ENCODE measurements at places on chromosomes 2 and 18.

DNA sequence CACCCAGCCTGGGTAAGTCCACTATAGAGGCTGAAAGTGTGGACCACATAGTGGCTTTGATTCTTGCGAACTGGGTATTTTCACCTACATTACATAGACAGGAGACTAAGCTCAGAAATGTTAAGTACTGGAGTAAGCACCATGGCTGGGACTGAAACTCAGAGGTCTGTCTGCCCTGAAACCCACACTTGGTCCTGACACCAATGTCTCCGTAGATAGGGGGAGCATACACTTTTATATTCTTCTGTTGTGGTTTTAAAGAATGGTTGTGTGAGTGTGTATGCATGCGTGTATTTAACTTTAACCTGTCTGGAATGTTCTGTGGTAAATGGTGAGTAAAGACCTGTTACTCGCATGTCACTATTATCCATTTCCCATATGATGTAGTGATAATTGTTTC is 10.3 kb upstream of the NPPC start:
- no peak for DNase-seq

DNA sequence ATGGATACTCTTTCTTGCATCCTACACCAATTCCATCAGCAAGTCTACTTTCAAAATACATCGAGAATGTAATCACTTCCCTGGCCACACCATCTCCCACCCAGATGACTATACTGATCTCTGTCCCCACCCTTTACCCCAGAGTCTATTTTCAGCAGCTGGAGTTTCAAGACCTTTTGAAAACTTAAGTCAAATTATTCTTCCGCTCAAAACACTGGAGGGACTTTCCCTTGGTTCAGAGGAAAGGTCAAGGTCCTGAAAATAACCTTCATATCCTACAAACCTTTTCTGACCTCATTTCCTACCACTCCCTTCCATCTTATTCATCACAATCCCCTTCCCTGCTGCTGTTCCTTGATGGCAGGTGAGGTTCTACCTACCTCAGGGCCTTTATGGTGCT is 58.8 kb upstream of the LYPD6 start:
- DNase-seq = no peak

DNA sequence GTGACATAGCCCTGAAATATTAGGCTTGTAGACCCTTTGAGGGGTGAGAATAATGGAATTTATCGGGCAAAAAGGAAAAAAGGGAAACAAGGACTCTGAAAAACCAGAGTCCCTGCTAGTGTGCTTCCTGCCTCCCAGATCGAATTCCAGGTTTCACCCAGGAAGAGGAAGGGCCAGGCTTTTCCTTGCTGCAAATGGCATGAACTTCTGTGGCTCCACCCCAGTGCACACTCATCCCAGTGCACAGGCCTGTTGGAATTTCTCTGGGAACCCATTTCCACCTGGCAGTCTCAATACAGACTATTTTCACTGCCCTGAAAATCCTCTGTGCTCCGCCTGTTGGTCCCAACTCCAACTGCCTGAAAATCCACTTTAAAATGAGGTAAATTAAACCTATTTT is 29.9 kb downstream of the C18orf54 start:
- DNase-seq = no peak

GRCh38 chr18:25726298-25726697 is 364.1 kb downstream of the SS18 start:
- no peak for DNase-seq

DNA sequence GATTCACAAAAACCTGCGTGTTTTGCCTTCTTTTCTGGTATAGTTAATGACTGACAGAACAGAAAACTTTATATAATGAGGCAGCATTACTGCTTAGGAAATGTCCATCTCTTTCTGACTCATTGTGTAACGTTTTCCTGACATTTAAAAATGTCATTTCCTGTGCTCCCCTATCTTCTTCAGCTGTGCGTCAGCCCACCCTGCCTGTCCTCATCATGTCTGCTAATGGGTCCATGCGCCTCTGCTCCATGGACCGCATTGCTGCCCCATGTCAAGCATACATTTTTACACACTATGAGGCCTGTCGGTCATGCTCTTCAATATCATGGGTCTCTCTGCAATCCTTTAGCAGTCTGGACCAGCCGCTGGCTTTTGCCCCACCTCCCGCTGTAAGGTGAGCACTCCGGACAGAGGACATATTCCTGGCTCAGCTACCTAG is 234.3 kb downstream of the CDCA7 start:
- no peak for DNase-seq

GRCh38 chr2:75465317-75465984 is 95.3 kb downstream of the EVA1A start:
- no peak for DNase-seq

GRCh38 chr2:235745597-235745996 is 251.8 kb downstream of the AGAP1 start:
- DNase-seq = no peak

- DNase-seq = no peak
Measured at GRCh38 chr2:84800194-84800805, 80.6 kb downstream of the TRABD2A start.

DNA sequence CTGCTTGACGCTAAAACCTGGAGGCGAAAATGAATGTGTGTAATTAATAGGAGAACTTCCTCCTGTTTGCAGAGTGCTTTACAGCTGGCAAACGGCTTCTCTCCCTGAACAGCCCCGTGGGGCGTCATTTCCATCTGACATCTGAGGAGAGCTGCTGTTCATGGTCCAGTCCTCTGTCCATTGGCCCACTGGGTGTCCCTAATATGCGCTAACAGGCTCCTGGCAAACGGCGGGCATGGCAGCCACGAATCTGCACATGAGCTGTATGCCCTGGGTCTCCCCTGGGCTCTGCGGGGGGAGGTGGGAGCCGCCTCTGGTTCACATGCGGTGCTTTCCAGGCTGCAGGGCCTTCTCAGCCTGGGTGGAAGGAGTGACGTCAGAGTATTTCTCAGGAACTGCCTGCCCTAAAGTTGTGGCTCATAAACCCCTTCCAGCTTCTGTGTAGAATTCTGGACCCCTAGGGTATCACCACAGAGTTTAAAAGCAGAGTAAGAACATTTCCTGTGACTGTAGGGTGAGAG is 73.2 kb downstream of the LRRFIP1 start:
- DNase-seq = peak; percentile 58

- DNase-seq = no peak
Measured at GRCh38 chr2:43540021-43540779, 55.6 kb downstream of the THADA start.

GRCh38 chr2:159227467-159227866 is 59.0 kb downstream of the WDSUB1 start:
- no peak for DNase-seq

- DNase-seq = peak; percentile 18
Measured at GRCh38 chr2:74290466-74291217, 52.6 kb downstream of the SLC4A5 start.

DNA sequence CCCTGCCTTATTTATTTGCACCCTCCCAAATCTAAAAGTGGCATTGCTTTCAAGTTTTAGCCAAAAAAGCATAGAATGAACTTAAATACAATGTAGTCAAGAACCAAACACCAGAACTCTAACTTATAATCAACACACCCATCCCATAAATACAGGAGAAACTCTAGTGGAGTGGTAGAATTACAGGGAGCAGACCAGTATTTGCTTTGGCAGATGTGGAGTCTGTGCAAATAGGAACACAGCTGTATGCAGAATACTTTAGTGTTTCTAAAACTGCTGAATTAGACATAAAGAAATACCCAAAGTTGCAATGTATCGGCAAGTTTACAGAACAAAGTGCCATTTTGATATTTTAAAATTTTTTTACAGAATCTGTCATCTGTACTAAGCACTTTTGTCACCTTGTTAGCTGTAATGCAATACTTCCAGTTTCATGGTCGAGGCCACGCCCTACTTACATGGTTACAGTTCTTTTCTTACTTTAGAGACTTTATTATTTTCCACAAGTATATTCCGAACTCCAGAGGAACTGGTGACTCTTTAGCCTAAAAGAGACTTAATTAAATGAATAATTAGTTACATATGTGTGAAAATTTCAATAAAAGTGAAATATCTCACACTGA is 23.7 kb upstream of the COL5A2 start:
- no peak for DNase-seq

- DNase-seq = no peak
Measured at GRCh38 chr2:174971868-174972781, 33.1 kb downstream of the CHN1 start.

DNA sequence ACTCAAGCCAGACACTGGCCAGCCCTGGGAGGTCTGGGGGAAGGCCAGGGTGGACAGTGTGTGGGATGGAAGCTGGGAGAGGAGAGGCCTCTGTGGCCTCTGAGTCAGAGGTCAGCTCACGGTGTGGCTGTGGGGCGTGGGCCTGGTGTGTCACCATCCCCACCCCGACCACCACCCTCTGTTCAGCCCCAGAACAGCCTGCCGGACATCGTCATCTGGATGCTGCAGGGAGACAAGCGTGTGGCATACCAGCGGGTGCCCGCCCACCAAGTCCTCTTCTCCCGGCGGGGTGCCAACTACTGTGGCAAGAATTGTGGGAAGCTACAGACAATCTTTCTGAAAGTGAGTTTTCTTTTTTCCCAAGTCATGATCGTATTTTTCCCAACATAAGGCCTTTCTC is 110.5 kb downstream of the DYSF start:
- DNase-seq = no peak

GRCh38 chr18:72833471-72833870 is 34.3 kb downstream of the NETO1 start:
- DNase-seq = no peak

DNA sequence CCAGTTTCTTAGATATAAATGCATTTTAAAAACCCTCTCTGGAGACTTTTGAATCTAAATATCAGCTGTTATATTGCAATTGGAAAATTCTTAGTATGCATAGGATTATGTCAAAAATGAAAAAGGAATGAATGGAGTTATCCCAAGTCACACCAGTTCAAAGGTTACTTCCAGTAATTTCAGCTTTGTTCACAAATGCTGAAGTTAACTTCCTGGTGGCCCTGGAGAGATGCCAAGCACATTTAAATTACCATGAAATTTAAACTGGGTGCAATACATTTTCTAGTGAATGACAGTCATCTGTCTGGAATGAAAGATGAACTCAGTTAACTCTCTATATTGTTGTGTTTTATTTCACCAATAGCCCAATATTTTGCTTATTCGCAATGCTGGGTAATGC is 753.9 kb downstream of the SUCLG1 start:
- DNase-seq = no peak

GRCh38 chr2:64363848-64364247 is 90.1 kb upstream of the LGALSL start:
- DNase-seq = no peak

DNA sequence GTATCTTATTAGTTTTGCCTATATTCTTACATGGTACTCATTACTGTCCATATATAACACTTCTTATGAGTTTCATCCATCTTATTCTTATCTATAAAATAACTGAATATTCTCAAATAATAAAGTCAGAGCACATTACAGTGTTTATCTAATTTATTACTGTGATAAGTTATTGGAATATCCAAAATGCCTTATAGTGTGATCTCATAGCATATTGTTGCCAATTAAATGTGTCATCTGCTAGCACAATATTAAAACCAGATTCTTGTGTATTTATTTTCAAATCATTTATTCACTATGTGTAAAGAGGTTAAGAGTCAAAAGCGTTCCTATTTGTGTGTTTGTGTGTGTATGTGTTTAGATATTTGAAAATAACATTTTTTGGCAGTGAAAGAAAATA is 151.9 kb downstream of the WDR7 start:
- DNase-seq = no peak

DNA sequence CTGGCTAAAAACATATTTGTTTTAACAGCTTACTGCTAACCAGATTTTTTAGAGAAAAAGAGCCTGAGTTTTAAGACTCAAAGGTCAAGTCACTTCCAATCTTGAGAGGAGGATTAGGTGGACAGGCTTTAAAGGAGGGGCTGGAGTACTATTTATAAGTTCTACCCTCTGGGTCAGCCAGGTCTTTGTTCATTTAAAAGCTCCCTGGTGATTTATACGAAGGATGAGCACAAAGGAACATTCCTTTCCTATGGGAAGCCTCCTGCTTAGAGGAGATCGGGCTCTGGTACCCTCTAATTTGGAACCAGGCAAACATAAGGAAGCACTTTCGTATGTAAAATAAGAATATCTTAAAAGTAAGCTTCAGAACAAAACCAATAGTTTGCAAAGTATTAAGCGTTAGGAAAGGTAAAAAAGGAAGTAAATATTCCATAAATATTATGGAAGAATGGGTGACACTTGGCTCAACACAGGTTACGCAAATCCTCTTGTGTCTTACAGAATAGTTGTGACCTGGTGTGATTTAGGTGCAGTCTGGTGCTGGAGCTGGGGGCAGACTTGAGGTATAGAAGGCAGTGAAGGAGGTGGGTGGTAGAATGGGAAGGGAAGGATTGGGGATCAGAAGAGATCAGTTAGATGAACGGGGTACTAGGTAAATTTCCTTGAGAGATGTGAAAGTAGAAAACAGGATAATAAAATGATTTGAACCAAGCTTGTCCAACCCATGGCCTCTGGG is 35.6 kb downstream of the PDE6D start:
- no peak for DNase-seq

DNA sequence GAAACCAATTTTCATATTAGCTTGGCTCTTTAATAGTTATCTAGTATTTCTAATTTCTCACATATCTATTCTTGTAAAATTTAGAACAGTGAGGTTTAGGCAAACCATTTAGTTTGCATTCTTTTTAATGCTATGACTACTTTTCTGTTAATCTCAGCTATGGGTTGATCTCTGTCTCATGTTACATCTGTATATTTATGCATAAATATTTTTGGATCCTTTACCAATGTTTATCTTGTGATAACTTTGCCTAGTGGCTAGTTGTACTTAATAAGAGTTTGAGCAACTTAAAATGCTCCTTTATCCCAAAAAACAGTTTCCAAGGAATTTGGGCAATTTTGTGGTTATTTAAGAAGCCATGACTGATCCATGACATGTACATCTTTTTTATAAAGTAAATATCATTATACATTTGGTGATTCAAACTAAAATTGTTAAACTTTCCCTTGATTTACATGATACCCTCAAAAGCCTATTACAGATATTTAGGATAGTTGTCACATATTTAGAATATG is 86.3 kb downstream of the R3HDM1 start:
- no peak for DNase-seq

DNA sequence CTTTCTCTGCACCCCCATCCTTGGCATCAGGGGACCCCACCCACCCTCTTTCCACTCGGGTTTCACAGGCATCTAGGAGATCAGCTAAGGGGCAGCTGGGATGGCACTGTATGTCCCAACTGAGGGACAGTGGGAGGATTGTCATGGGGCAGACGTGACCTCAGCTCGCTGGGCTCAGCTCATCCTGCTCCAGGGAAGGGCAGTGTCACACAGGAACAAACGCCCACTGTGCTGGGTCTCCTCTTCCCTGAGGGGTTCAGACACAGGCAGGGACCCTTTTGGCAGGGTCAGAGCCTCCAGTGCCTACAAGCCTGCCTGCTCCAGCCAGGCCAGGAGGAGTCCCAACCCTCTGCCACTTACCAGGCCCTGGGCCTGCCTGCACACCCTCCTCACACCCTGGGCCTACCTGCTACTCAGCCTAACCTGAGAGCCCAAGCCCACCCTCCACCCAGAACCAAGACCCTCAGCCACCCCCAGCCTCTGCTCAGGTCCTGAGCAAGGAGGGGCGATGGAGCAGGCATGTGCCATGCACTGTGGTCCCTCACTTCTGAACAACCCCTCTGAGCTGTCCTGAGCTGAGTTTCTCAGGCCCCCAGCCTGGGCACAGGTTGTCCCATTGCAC is 68.2 kb downstream of the HS1BP3 start:
- DNase-seq = no peak

GRCh38 chr2:152336119-152336853 is 1.3 kb downstream of the FMNL2 start:
- no peak for DNase-seq

Measured in NCI-H1436 (cell line).